ENCODE measurements at places on chromosomes 13 and 19. TPM values are rescaled to one million over a fixed set of nuclear protein-coding genes. Genes with fewer than 3 reads are reported as not detected.

DNA sequence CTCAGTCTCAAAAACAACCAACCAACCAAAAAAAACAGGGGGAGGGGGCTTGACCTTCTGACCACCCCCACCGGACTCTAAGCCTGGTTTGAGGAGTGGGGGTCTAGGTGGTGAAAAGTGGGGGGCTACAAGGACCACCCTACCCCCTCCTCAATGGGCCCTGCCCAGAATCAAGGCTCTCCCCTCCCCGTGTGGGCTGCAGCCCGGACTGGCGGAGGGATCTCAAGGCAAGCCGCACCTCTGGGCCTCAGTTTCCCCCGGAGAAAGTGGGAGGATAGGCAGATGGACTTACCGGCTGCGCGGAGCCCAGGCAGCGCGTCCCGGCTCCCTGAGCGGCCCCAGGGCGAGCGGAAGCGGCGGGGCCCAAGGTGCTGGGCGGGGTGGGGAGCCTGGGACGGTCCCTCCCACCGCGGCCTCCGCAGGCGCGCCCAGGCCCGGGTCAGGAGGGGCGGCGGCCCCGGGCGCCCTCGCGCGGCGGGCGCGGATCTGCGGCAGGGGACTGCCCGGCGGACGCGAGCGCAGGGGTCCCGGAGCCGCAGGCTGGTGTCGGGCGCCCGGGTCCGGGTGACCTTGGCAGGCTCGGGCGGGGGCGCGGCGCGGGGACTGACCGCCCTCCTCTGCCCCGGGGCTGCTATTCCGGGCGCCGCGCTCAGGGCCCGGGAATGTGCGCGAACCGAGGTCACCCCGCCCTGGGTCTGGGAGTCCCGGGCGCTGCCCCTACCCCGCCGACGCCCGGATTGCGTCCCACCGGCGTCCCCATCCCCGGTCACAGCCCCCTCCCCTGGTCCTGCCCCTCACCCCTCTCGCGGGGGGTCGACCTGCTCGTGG lies at the start of gene ADAMTSL5:
Gene ADAMTSL5 (minus strand): TSS at position 349 of the 828 bp plus-strand sequence. CDS start 2,076 bp downstream, outside the sequence.
- no peak within 1 kb of the TSS for H3K27ac ChIP-seq
- peak; percentile 65 for DNase-seq
- H3K36me3 ChIP-seq: peaks cover 1% of the 10 kb centered on the region
- H3K4me3 ChIP-seq: peak within 1 kb of the TSS; percentile 74
- peaks cover 7% of the 10 kb centered on the region for H3K27me3 ChIP-seq

GRCh38 chr13:98751367-98751782 lies 1.1 kb downstream of the SLC15A1 start:
- no peak overlapping the region for H3K4me3 ChIP-seq
- peaks cover 4% of the 10 kb centered on the region for H3K36me3 ChIP-seq
- H3K4me1 ChIP-seq: no peaks in the 10 kb centered on the region

- H3K36me3 ChIP-seq: peaks cover 8% of the 10 kb centered on the region
- peak overlapping the region; percentile 35 for H3K27ac ChIP-seq
- DNase-seq: no peak
- peaks cover 2% of the 10 kb centered on the region for H3K27me3 ChIP-seq
- peak overlapping the region; percentile 30 for H3K4me3 ChIP-seq
These were observed 75.8 kb upstream of the UBAC2 start for GRCh38 chr13:99124794-99125316.

DNA sequence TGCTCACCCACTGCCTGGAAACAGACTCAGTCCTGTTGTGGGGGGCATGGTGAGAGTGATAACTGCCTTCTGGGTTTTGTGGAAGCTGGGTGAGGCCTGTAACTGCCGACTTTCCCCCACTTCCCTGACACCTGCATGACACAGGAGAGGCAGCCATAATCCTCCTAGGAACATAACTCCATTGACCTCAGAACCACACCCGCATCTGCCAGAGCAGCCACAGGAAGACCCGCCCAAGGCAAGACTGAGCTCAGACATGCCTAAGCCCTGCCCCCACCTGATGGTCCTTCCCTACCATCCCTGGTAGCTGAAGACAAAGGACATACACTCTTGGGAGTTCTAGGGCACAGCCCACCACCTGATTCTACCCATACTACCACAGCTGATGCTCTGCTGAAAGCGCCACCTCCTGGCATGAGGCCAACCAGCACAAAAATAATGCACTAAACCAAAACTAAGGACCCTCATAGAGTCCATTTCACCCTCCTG lies 326.7 kb downstream of the RBM26 start:
- H3K27me3 ChIP-seq: peaks cover 13% of the 10 kb centered on the region
- no peak overlapping the region for H3K27ac ChIP-seq
- H3K4me1 ChIP-seq: peaks cover 4% of the 10 kb centered on the region
- no peak overlapping the region for H3K4me3 ChIP-seq

- H3K4me1 ChIP-seq: no peaks in the 10 kb centered on the region
- H3K27ac ChIP-seq: no peak overlapping the region
- H3K27me3 ChIP-seq: no peaks in the 10 kb centered on the region
- no peaks in the 10 kb centered on the region for H3K36me3 ChIP-seq
These were observed 81.4 kb upstream of the GPC6 start for GRCh38 chr13:93145199-93145598.

DNA sequence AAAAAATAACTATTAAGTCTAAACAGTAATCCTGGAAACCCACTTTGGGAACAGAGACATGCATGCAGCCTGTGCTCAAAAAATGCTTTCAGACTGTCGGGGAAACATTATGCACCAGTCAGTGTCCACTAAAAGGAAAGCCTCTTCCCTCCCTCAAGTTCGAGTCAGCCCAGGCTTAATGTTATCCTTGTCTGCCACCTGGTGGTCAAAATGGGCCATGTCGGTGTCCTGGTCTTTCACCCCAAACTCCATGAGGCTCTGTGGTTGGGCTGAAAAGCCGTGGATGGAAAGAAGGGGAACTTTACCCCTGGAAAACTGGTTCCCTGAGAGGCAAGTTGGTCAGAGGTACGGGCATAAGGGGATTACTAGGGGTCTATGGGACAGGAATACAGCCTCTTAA lies 88.4 kb upstream of the ZNF492 start:
- no peak for DNase-seq
- no peaks in the 10 kb centered on the region for H3K36me3 ChIP-seq
- H3K27ac ChIP-seq: no peak overlapping the region
- no peaks in the 10 kb centered on the region for H3K4me1 ChIP-seq
- H3K27me3 ChIP-seq: no peaks in the 10 kb centered on the region
- H3K4me3 ChIP-seq: no peak overlapping the region

DNA sequence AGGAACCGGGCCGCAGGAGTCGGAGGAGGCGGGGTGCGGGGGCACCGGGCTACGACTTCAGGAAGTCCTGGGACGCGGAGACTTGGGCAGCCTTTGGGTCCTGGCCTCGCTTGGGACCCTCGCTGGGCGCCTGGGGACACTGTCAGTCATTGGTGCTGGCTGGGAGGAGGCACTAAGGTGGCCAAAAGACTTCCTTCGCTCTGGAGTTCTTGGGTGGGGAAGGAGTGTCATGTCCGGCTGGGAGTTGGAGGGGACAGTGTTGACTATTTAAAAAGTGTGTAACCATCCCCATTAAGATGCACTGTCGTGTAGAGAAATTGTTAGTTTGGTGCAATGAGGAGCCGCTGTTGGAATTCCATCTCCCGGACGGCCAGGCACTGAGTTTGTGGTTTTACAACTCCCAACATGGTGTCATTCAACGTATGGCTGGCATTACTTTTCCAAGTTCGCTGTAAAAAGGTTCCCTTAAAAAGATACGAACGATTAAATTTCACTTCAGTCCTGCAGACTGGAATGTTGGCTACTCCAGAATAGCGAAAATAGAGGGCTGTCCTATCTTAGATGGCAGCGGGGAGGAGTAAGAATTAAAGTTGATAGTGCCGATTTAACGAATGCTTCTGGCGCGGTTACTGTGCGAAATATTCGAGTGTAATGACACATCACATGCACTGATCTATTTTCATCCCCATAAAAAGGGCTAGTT lies 776 bp downstream of the DNAJC3 start:
- no peak for DNase-seq
- H3K27ac ChIP-seq: peak overlapping the region; percentile 68

DNA sequence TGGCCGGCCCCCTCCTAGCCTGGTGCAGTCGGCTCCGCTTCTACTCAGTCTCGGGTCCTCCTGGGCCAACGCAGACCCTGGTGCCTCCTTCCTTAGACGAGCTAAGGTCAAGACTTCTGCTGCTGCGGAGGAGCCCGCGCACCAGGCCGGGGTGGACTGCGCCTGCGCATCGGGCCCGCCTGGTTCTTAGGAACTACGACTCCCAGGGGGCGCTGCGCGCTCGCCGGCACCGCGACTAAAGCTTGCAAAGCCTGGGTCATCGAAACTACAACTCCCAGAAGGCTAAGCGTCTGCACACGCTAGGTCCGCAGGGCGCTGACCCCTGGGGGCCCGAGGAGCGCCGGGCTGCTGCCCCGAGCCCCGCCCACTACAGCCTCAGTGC lies at the start of gene ZNF835:
Gene ZNF835 (minus strand): TSS at position 145 of the 382 bp plus-strand sequence. CDS start 6,559 bp downstream, outside the sequence.
- H3K4me3 ChIP-seq: peak within 1 kb of the TSS; percentile 64
- peak; percentile 22 for DNase-seq
- no peaks in the 10 kb centered on the region for H3K4me1 ChIP-seq
- H3K36me3 ChIP-seq: peaks cover 3% of the 10 kb centered on the region

GRCh38 chr19:34257559-34257924 lies 3.2 kb downstream of the GARRE1 start:
- H3K27ac ChIP-seq: no peak overlapping the region
- DNase-seq: no peak
- peaks cover 5% of the 10 kb centered on the region for H3K4me1 ChIP-seq
- no peak overlapping the region for H3K4me3 ChIP-seq
- peaks cover 3% of the 10 kb centered on the region for H3K27me3 ChIP-seq
- no peaks in the 10 kb centered on the region for H3K36me3 ChIP-seq

GRCh38 chr19:39052243-39052746 lies 19.9 kb upstream of the FBXO27 start:
- no peak overlapping the region for H3K4me3 ChIP-seq
- no peaks in the 10 kb centered on the region for H3K4me1 ChIP-seq
- peak; percentile 53 for DNase-seq
- peaks cover 1% of the 10 kb centered on the region for H3K27me3 ChIP-seq

DNA sequence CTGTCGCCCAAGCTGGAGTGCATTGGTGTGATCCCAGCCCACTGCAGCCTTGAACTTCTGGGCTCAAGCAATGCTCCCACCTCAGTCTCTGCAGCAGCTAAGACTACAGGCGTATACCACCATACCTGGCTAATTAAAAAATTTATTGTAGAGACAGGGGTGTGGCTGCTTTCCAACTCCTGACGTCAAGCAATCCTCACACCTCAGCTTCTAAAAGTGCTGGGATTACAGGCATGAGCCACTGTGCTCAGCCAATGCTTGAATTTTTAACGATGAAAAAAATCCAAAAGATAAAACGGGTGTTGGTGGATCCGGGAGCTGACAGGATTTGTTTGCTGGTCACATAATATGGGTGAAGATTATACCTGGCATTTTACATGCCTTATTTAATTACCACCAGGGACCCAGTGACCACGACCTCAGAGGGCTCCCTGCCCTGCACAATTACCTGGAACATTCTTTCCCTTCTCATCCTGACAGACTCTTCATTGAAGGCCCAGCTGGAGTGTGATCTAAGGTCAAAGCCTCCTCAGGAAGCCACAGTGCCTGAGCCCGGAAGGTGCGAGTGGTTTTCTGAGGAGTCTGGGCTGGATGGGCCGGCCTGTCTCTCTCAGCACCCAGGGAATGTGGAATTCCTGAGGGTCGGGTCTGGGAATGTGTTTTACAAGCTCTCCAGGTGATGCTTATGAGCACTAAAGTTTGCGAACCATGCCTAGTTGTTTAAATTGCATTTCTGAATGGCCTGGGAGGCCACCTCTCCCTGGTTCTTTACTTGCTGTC lies 193.3 kb downstream of the USP12 start:
- H3K4me3 ChIP-seq: no peak overlapping the region
- no peak overlapping the region for H3K27ac ChIP-seq
- H3K27me3 ChIP-seq: no peaks in the 10 kb centered on the region
- H3K36me3 ChIP-seq: no peaks in the 10 kb centered on the region

- peaks cover 43% of the 10 kb centered on the region for H3K4me1 ChIP-seq
- H3K27me3 ChIP-seq: no peaks in the 10 kb centered on the region
- peak overlapping the region; percentile 94 for H3K4me3 ChIP-seq
- H3K36me3 ChIP-seq: peaks cover 36% of the 10 kb centered on the region
- DNase-seq: no peak
- peak overlapping the region; percentile 86 for H3K27ac ChIP-seq
These were observed 1.7 kb downstream of the PROSER1 start for GRCh38 chr13:39036212-39036611.

- no peaks in the 10 kb centered on the region for H3K27me3 ChIP-seq
- H3K27ac ChIP-seq: no peak overlapping the region
- DNase-seq: no peak
- H3K36me3 ChIP-seq: no peaks in the 10 kb centered on the region
- H3K4me3 ChIP-seq: no peak overlapping the region
These were observed 179.6 kb upstream of the MIR17HG start for GRCh38 chr13:91167706-91168385.

- H3K27me3 ChIP-seq: peaks cover 13% of the 10 kb centered on the region
- no peak overlapping the region for H3K27ac ChIP-seq
- no peak for DNase-seq
- no peaks in the 10 kb centered on the region for H3K36me3 ChIP-seq
These were observed 40.6 kb upstream of the FAM216B start for GRCh38 chr13:42740753-42741152.

DNA sequence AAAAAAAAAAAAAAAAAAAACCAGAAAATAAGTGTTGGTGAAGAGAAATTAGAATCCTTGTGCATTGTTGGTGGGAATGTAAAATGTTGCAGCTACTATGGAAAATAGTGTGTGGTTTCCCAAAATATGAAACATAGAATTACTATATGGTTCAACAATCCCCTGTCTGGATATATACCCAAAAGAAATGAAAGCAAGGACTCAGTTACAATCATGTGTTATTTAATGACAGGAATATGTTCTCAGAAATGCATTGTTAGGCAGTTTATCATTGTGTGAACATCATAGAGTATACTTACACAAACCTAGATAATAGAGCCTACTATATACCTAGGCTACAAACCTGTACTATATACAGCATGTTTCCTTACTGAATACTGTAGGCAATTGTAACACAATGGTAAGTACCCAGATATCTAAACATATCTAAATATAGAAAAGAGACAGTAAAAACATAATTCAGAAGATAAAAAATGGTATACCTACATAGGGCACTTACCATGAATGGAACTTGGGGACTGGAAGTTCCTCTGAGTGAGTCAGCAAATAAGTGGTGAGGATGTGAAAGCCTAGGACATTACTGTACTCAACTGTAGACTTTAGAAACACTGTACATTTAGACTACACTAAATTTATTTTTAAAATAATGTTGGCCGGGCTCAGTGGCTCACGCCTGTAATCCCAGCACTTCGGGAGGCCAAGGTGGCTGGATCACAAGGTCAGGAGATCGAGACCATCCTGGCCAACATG lies 25.7 kb upstream of the SLC7A1 start:
- no peaks in the 10 kb centered on the region for H3K36me3 ChIP-seq
- no peaks in the 10 kb centered on the region for H3K4me1 ChIP-seq
- DNase-seq: no peak
- H3K27ac ChIP-seq: no peak overlapping the region
- no peak overlapping the region for H3K4me3 ChIP-seq
- H3K27me3 ChIP-seq: peaks cover 20% of the 10 kb centered on the region

NKPD1 gene
- 0.09 TPM for total RNA-seq

CYP4F12 gene
- total RNA-seq: not detected

SYCN gene
- total RNA-seq: not detected

PSG2 gene
- total RNA-seq: not detected

WDR88 gene
- total RNA-seq: not detected

GIPR gene
- total RNA-seq: 9.5 TPM

ANGPTL8 gene
- total RNA-seq: not detected

IFI30 gene
- 41.2 TPM for total RNA-seq

SYNE4 gene
- total RNA-seq: 1.9 TPM

CYP4F11 gene
- total RNA-seq: not detected

CACNA1A gene
- total RNA-seq: 0.30 TPM
